ENCODE measurements at places on chromosomes 6 and 20.

DNA sequence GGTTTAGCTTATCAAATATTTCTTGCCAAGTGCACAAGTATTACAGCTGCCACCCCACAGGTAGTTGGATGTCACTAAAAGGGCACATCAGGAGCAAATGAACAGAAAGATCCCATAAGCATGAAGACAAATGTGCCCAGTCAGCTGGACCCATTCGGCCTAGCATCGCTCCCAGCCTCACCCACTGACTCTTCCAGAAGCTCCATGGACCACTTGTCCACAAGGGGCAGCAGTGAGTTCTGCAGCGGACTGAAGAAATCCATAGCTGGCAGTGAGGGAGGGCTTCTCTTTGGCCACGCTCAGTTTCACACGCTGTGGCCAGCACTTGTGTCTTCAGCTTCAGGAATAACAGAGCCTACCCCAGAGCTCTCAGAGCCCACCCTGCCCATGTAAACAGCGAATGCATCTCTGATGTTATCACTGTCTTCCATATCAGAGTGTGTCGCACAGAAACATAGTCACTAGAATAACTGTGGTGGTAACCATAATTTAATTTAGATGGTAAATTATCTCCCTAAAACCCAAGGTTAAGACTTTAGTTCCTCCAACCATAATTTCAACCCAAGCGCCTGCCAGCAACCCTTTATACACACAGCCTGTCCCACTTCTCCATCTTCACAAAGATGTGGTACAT, 15.8 kb downstream of the CGA start:
- peak; percentile 49 for DNase-seq

DNA sequence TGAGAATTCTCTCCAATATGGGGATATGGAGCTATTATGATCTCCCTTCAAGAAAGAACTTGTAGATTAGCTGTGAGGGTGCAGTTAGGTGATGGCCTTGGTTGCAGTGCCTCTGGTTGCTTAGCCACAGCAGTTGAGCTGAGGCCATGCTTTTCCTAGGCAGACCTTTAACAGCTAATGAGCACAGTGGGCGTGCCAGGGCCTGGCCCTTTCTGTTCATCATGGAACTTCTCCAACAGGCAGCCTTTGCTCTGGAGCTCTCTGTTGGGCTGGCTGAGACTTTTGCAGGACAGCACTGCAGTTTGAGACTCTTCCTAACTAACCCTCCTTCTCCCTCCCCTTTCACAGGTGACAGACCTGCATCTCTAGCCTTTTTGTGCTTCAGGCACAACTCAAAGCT, 39.7 kb upstream of the TMEM170B start:
- DNase-seq, result no peak

DNA sequence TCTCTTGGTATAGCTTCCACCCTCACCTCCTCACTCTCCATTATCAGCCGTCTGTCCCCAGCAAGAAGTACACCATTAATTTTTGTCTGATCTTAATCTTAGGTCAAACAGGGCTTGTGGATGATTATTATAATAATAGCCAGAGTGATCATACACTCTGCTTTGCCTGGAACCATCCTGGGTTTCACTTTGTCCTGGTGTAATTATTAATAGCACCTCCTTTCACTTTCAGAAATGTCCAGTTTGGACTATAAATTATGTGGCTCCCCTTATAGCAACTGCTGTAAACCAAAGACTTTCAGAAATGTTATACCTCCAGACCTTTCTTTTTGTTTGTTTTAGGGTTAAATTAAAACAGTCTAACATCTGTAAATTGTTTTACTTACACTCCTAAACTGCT, 951 bp upstream of the TRIM31 start:
- DNase-seq, result no peak

DNA sequence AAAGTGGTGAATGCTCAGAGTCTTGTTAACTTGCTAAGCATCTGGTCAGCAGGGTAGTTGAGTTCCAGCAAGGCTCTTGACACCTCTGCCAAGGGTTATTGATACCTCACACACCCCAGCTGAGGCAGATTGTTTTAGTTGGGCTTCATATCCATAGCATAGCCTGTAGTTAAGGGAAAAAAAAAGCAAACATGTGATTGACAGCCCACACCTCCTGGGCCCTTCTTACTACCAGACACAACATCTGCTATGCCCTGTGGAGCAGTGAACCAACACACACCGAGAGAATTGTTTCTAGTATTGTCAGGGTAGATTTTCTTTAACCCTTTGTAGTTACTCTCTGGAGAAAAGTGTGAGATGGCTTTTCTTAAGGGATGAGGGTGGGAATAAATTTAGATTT, 697.0 kb upstream of the POU3F2 start:
- no peak for DNase-seq

DNA sequence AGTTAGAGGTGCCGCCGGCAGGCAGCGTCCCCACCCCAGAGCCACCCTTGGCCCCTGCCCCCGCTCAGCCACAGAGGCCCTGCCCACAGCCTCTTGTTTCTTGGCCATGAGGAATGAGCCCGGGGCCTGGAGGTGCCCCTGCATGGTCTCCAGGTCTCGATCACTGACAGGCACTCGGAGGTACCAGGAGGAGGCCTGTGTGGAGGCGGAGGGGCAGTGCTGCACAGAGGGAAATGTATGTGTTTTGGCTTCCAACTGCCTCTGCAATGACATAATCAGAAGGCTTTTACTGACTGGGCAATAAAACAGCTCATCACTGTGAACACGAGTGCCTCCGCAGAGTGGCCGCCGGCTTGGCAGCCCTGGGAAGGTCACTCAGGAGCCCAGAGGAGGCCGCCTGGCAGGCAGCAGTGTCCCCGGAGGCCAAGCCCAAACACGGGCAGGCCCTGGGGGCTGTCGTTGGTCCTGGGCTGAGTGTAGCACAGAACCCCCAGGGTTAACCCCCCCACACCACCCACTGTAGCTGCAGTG, 61.1 kb upstream of the GATA5 start:
- DNase-seq, result no peak

DNA sequence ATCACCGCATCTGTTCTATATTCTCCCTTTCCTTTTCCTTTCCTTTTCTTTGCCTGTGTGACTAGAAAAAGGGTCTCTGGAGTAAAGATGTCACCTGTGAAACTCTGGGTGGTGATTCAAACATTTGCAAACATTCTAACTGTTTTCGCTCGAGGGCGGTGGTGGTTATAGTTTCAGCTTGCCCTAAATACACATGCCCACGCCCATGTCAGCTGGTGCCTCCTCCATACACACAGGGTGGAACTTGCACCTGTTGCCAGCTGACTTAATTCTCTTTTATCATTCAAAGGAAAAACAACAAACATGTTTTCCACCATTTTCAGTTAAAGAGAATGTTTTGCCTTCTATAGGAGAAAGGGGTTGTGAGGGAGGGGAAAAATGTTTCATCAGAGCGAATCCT, 381.9 kb upstream of the ARID1B start:
- no peak for DNase-seq

DNA sequence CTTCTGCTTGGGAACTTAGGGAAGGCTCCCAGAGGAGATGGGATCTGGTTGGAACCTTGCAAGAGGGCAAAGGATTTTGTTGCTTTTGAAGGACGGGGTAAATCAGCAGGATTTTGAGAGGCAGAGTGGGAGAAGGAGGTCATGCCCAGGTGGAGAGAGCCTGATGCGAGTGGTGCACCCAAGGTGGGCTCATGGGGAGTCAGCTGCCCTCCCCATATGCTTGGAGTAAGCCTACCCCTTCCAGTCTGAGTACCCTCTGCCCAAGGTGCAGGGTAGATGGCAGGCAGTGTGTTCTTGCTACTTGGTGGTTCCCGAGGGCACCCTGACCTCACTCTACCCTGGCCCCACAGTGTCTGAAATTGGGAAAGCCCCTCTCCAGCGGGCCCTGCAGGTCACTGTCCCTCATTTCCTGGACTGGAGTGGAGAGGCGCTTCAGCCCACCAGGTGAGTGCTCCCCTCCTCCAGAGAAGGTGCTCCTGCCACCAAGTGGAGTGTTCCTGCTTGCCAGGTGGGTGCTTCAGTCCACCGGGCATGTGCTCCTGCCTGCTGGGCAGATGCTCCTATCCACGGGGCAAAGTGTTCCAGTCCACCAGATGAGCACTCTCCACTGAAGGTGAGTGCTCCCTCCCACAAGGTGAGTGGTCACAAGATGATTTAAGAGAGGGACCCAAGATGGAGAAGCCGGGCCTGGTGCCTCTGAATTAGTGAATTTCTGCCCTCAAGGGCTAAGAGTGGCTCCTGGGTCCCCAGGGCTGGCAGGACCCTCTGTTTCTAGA, 3.4 kb downstream of the BPIFB2 start:
- DNase-seq, result no peak

DNA sequence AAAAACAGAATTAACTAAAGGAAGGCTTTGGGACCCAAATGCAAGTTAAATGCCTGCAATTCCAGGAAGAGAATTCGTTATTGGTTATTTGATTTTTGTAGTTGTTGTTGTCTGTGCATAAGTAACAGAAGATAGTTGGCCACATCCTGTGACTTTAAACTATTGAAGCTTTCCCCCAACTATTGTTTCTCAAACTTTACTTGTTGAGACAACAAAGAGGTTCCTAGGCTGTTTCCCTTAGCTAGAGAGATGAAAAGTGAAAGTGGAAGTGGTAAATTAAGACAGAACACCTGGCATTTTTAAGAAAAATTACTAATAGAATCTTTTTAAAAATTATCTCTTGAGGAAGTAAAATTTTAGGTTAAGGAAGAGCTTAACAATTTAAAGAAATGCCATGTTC, 525.2 kb downstream of the PKHD1 start:
- no peak for DNase-seq

- DNase-seq, result no peak
Observed at GRCh38 chr20:37920679-37921322, 17.9 kb downstream of the VSTM2L start.

DNA sequence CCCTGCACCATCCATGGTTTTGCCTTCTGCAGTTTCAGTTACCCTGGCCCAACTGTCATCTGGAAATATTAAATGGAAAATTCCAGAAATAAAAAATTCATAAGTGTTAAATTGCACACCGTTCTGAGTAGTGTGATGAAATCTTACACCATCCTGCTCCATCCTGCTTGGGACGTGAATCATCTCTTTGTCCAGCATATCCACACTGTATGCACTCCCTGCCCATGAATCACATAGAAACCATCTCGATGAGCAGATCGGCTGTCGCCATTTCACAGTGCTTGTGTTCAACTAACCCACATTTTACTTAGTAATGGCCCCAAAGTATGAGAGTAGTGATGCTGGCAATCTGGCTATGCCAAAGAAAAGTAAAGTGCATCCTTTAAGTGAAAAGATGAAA, 105.9 kb upstream of the ID4 start:
- no peak for DNase-seq
